ENCODE measurements at places on chromosomes 13 and 19.

- no peak for DNase-seq
These were observed 593 bp downstream of the ATP8B3 start for GRCh38 chr19:1811472-1811894.

- no peak for DNase-seq
These were observed 14.7 kb upstream of the PRR19 start for GRCh38 chr19:42287017-42287826.

DNA sequence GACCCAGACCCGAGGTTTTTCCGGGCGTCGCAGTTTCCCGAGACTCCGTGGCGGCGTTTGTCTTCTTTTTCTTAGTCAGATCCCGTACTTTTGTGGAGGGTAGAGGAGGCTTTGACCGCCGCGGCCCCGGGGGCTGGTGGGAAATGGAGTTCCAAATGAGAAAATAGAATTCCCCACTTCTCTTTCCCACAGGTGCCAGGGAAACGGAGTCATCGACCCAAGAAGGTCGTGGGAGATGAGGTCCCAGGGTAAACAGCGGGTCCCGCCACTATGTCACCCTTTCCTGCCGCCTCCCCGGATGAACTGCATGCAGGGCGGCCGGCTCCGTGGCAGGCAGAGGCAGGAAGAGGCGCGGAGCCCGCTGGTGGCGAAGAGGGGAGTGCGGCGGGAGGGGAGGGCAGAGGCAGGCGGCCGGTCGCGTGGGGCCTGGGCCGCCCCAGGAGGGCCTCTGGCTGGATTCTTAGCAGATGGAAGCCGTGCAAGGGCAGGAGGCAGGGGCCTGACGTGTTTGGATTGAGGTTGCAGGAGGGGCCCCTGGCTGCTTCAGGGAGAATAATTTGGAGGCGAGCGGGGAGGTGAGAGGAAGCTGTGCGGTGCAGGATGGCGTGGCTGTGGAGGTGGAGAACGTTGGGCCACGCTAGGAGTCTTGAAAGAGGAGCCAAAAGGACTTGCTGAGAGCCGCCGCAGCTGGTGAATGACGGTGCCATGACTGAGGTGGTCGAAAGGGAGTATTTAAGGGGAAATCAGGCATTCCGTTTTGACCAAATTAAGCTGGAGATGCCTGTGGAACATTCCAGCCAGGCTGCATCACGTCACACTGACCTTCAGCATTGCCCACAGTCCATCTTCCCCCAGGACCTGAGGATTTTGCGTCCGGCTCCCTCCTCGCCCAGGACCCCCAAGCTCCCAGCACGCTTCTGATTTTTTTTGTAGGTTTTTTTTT is 11.7 kb downstream of the CYTH2 start:
- no peak for DNase-seq

DNA sequence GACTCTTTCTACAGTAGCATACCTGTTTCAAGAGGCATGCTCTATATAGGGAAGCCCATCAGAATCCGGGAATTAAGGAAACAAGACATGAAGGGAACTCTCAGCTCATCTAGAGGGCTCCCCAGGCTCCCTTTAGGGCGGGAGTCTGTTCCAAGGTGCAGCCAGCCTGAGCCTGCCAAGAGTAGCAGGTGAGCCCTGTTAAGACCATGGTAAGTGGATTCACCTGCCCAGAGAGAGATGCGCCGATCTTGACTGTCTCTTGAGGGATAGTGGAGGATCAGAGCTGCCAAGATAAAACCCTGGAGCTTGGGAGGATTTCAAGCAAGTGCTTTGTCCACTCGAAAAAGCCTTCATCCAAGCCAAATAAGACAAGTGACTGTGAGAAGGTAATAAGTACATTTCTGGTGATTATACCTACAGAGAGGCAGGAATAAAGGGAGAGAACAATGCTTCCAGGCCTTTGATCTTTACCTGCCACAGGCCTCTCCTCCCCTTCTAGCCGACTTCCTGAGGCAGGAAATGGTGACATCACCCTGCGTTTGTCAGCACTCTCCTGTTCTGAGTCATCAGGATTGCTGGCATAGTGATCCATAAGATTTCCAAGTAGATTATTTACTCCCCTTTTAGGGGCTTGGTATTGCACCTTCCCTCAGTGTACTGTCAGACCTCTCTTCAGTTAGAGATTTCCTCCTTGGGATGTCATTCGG is 31.5 kb downstream of the KLF5 start:
- no peak for DNase-seq

DNA sequence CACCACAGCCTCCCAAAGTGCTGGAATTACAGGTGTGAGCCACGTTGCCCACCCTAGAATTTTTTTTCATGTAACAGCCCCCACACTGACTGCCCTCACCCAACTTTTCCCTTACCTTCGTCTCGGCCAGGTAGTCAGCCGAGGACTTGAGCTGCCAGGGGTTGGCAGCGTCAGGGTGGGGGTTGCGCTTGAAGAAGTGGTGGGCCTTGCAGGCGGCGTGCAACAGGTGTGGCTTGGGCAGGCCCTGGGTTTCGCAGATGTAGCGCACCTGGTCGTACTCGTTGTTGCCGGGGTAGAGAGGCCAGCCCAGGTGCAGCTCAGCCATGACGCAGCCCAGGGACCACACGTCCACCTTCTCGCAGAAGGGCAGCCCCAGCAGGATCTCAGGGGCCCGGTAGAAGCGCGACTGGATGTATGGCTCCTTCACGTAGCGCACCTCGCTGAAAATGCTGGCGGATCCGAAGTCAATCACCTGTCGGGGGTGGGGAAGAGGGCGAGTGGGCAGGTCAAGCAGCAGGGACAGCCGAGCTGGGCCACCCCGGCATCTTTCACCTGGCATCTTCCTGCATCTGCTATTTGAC is 6.2 kb downstream of the HIPK4 start:
- no peak for DNase-seq

- no peak for DNase-seq
These were observed 130.6 kb upstream of the SOX1 start for GRCh38 chr13:111936267-111936925.

GRCh38 chr13:30159446-30159839 is 147.9 kb downstream of the KATNAL1 start:
- no peak for DNase-seq

DNA sequence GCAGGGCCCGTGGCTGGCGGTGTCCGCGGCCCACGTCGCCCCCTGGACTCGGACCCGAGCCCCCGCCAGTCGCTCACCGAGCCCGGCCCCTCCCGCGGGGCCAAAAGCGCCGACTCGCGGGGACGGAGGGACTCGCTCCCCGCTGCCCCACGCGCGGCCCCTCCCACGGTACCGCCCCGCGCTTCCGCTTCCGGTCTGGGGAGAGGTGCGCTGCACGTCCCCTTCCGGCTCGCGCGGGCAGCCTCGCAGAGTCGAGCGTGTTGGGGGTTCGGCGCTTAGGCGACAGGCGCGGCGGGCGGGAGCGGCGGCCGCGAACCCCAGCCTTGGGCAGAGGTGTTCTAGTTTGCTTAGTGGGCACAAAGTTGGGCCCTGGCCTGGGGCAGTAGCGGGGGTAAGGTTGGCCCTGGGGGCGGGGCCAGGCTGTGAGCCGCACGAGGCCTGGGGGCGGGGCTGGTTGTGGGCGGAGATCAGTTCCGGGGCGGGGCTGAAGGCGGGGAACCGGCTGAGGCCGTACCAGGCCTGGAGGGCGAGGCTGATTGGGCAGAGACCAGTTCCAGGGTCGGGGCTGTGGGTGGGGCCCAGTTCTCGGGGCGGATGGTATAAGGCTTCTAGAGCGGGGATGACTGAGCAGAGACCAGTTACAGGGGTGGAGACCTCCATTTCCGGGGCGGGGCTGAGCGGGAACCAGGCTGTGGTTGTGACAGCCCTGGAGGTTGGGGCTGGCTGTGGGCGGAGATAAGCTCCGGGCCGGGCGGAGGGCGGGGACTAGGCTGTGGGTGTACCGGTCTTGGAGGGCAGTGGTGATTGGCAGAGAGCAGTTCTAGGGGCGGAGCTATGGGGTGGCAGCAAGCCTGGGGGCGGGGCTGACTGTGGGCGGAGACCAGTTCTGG is at the start of the genes MBD3L1 and ZNF558:
MBD3L1 (plus strand) TSS at position 246 of the 890 bp plus-strand sequence. CDS start 10,302 bp downstream, outside the sequence.
ZNF558 (minus strand) TSS at position 173 of the 890 bp plus-strand sequence. CDS start 9,645 bp downstream, outside the sequence.
- DNase-seq: peak; percentile 93

- DNase-seq: no peak
These were observed 547.7 kb upstream of the KLF12 start for GRCh38 chr13:74681891-74682290.

- DNase-seq: no peak
These were observed 128.9 kb downstream of the RNF17 start for GRCh38 chr13:24892829-24893228.
